Right atrium auricular region (tissue), 2 donors: ENCODE measurements at places on chromosomes 1 and 21. TPM values are rescaled to one million over a fixed set of nuclear protein-coding genes. Genes with fewer than 3 reads are reported as not detected.

The VCAM1 gene
- 6.4 TPM for total RNA-seq

The TMOD4 gene
- total RNA-seq, result not detected

The SPATC1L gene
- total RNA-seq, result 8.7 TPM

The LMOD1 gene
- total RNA-seq, result 31.4 TPM

The GSTM5 gene
- total RNA-seq, result 2.8 TPM

The LCE1D gene
- not detected for total RNA-seq

The RGS13 gene
- not detected for total RNA-seq

The MYBPH gene
- not detected for total RNA-seq

The NBPF10 gene
- 0.89 TPM for total RNA-seq

The RUNX3 gene
- 0.48 TPM for total RNA-seq

The HSPG2 gene
- total RNA-seq, result 557 TPM

The PRR9 gene
- total RNA-seq, result 1.9 TPM

The DUSP23 gene
- total RNA-seq, result 42.9 TPM

The PGLYRP3 gene
- not detected for total RNA-seq

The GIPC2 gene
- total RNA-seq, result 2.3 TPM

The ZFP69 gene
- total RNA-seq, result 1.6 TPM

The CELA2A gene
- total RNA-seq, result not detected

The CD53 gene
- total RNA-seq, result 7.0 TPM

The KRTAP21-2 gene
- total RNA-seq, result not detected

The POU3F1 gene
- total RNA-seq, result not detected

The FHAD1 gene
- not detected for total RNA-seq

The AQP10 gene
- total RNA-seq, result not detected

The IQGAP3 gene
- not detected for total RNA-seq

The NBPF20 gene
- 0.59 TPM for total RNA-seq

The INKA2 gene
- total RNA-seq, result 23.4 TPM

The KCNN3 gene
- 3.9 TPM for total RNA-seq

The CASQ2 gene
- 1,066 TPM for total RNA-seq

The KIF17 gene
- total RNA-seq, result 2.6 TPM

The USH2A gene
- 2.4 TPM for total RNA-seq

The COL11A1 gene
- 0.71 TPM for total RNA-seq

The FCGR1A gene
- total RNA-seq, result not detected

The ANGPTL3 gene
- total RNA-seq, result not detected

The MIXL1 gene
- not detected for total RNA-seq

The RAD54L gene
- total RNA-seq, result not detected

The GLMP gene
- 26.3 TPM for total RNA-seq

The SEMA4A gene
- 2.0 TPM for total RNA-seq

The RGS1 gene
- total RNA-seq, result 22.8 TPM

The ETV3L gene
- total RNA-seq, result not detected

The FCAMR gene
- not detected for total RNA-seq

The ECM1 gene
- total RNA-seq, result 28.6 TPM

The AHDC1 gene
- total RNA-seq, result 35.0 TPM

The PPFIA4 gene
- 16.3 TPM for total RNA-seq

The BARHL2 gene
- not detected for total RNA-seq

The KCTD3 gene
- 12.5 TPM for total RNA-seq

The SPRR3 gene
- total RNA-seq, result not detected

The SPTA1 gene
- total RNA-seq, result not detected

The CBR3 gene
- total RNA-seq, result 8.2 TPM

The KRTAP19-1 gene
- not detected for total RNA-seq

The CELA2B gene
- not detected for total RNA-seq

The TDRD10 gene
- total RNA-seq, result 1.8 TPM

The OR2M3 gene
- not detected for total RNA-seq

The SH2D2A gene
- total RNA-seq, result 0.98 TPM

The DRAXIN gene
- total RNA-seq, result not detected

The ZBTB8A gene
- 3.3 TPM for total RNA-seq
